Stimulated activated CD4-positive, alpha-beta T cell treated with anti-CD3 and anti-CD28 coated beads, Interleukin-2, amount 100 ng/mL, for 48 hours (primary cell): ENCODE measurements at places on chromosomes 2 and 18.

GRCh38 chr18:10153924-10154752, 240.3 kb downstream of the VAPA start:
- no peak for DNase-seq

- DNase-seq: no peak
Measured at GRCh38 chr2:241797441-241798080, 11.4 kb upstream of the NEU4 start.

DNA sequence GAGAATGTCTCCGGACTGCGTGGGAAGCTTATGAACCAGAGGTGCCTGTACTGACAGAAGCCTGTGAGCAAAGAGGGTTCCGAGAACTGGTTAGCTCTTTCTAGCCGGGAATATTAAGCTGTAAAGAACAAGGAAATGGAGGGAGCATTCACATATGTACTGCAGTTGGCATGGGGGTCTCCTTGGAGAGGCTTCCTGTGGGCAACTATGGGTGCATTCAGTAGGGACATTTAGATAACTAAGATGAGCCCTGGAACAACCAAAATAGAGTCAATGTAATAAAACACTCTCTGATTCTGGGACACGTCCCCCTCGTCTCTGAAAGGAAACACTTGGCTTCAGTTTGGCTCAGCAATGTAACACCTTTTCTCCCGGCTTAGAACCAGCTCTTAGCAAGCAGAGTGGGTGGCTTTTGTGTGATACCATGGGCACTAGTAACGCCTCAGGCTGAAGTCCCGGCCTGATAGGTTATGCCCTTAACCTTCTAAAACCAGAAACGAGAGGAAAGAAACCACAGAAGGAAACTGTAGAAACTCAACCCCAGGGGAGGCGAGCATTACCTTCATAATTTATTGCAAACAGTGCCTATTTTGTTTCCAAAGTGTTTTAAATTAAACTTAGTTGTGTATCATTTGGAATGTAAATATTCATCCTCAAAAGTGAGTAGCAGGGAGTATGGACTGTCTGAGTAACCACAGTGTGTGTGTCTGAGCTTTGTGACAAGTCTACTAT, 48.8 kb upstream of the LPIN2 start:
- peak; percentile 36 for DNase-seq

DNA sequence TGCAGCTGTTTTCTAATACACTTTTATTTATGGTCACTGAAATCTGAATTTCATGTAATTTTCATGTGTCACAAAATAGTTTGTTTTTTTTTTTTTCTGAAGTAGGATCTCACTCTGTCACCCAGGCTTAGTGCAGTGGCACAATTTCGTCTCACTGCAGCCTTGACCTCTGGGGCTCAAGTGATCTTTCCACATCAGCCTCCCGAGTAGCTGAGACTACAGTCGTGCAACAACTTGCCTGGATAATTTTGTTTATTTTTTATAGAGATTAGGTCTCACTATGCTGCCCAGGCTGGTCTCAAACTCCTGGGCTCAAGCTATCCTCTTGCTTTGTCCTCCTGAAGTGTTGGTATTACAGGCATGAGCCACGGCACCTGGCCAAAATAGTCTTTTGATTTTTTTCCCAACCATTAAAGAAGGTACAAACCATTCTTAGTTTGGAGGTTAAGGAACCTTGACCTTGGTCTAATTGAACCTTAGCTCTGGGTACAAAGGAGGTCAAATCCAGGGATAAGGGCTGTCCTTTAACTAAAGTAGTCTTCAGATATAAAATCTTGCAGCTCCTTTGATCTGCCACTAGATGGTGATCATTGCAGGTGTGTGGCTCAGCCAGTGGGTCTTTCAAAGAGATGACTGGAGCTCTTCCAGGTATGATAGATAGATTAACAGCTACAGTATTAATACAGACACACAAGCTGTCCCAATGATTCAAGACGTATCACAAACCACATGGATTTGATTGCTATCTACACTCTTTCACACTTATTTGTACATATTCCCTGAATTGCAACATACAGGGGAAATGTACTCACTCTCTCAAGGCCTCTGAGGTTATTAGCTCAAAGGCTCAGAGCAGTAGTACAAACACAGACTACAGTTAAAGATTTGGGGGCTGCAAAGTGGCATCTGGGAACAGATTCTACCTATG, 4.7 kb upstream of the KRCC1 start:
- no peak for DNase-seq

GRCh38 chr2:230868161-230868946, 3.6 kb downstream of the ITM2C start:
- DNase-seq: no peak

GRCh38 chr2:170038734-170039133, 139.2 kb upstream of the MYO3B start:
- DNase-seq: no peak

GRCh38 chr2:129913695-129914495, 65.6 kb upstream of the RAB6C start:
- DNase-seq: no peak

- peak; percentile 77 for DNase-seq
Measured at GRCh38 chr2:96509114-96509846, 4.1 kb upstream of the NEURL3 start.

DNA sequence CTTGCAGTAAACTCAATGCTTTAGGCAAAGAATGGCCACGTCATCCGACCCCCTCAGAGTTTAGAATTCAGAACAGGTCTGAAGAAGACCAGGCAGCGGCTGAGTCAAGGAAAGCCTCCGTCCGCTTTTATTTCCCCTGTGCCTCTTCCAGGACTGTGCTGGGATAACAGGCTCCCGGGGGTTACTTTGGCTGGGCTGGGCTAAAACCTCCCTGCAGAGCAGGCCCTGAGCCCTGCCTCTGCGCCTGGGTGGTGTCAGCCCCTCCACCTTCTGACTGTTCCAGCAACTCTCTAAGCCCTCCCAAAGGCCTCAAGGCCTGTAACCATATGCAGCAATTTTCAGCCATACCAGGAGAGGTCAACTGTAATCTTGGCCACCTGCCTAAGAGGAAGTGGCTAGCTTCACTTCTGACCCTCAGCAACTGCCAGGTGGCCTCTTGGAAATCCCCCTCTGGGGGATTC, 166.5 kb downstream of the RPIA start:
- DNase-seq: no peak

GRCh38 chr2:162022290-162022945, 51.6 kb downstream of the DPP4 start:
- no peak for DNase-seq

DNA sequence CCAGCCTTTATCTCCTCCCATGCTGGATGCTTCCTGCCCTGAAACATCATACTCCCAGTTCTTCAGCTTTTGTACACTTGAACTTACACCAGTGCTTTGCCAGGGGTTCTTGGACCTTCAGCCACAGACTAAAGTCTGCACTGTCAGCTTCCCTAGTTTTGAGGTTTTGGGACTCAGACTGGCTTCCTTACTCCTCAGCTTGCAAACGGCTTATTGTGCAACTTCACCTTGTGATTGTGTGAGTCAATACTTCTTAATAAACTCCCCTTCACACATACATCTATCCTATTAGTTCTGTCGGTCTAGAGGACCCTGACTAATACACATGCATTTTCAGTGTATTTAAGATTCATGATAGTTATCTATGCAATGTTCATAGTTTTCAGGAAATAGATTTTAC, 35.8 kb upstream of the ZNF804A start:
- DNase-seq: no peak

GRCh38 chr2:100733391-100734187, 86.3 kb upstream of the NPAS2 start:
- no peak for DNase-seq
